ENCODE measurements at places on chromosomes 13 and 19.

DNA sequence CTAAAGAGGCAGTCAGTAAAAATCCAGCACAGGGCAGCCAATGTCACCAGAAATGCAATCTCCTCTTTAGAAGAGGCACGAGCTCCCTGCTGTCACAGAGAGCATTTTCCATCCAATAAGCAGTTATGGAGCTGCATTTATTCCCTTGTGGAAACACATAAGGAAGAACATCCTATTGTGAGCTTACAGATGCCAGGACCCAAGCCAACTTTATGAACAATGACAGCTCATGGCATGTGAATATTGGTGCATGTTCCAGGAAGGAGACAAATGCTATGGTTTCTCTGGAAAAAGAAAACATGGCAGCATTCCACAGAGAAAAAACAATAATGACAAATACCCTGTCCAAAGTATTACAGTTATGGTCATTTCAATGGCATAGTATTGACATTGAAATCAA, 955.6 kb downstream of the UQCRFS1 start:
- no peak for DNase-seq

GRCh38 chr13:110392510-110393240, 85.6 kb downstream of the COL4A2 start:
- no peak for DNase-seq

GRCh38 chr13:109301726-109302125, 484.7 kb downstream of the IRS2 start:
- no peak for DNase-seq

- DNase-seq, result no peak
These were observed at the start of gene CPT1C for GRCh38 chr19:49690656-49691242. Gene CPT1C, plus strand, starts transcription at chr19:49691116. Its CDS starts 1,137 bp downstream, at chr19:49692253.

DNA sequence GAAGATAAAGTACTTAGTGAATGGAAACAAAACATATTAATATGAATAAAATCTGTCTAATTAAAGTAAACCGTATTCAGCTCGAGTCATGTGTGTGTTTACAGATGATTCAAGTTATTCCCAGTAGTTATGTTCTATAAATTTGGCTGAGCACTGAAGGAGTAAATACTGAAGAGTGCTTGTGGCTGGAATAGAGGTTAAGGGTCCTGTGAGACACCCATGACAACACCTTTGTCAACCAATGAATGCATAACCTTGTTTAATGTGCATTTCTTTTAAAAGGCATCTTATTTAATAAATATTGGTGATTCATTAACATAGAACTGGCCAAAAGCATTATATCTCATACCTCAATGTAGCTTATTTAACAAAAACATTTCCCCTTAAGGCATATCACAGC, 577.8 kb upstream of the SLITRK5 start:
- DNase-seq, result no peak

DNA sequence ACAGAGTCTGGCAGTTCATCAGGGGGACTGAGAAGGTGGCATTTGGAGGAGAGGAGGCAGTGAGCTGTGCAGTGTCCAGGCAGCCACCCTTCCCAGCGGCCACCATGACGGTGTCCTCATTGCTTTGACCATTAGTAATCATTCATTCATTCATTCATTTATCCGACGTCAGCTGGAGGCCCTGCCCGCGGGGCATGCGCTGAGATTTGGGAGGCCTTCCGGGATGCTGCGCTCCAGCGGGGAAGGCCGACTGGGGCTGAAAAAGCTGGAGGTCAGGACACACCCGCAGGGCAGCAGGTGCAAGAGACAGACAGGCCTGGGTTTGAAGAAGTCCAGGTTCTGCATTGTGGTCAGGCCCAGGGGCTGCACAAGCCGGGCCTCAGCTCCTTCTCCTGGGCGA, 8.9 kb downstream of the TTYH1 start:
- no peak for DNase-seq

DNA sequence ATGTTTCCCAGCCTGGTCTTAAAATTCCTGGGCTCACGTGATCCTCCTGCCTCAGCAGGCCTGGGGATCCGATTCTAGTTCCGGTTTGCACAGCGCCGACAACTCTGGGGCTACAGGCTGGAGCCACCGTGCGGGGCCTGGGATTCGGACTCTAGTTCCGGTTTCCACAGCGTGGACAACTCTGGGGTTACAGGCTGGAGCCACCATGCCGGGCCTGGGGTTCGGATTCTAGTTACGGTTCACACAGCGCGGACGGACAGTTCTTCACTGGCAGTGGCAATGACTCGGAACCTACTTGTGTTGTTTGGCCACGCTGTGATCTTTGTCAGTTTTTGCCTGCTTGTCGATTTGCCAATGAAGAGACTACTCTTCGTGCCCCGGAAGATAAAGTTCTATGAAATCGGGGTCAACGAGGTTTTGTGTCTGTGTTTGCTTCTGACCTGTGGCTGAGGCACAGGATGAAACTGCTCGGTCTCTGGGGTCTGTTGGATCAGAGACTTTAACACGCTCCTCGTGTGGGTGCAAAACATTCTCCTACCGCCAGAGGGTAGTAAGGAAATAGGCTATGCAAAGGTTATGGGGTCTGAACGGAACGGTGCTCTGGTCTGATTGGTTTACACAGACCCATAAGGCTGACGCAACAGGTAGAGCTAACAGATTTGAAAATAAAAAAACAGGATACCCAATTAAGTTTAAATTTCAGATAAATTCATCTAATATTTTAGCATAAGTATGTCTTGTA, 12.1 kb upstream of the ZSCAN1 start:
- no peak for DNase-seq

GRCh38 chr19:18224525-18225354, 1.5 kb downstream of the PDE4C start:
- DNase-seq, result peak; percentile 68

DNA sequence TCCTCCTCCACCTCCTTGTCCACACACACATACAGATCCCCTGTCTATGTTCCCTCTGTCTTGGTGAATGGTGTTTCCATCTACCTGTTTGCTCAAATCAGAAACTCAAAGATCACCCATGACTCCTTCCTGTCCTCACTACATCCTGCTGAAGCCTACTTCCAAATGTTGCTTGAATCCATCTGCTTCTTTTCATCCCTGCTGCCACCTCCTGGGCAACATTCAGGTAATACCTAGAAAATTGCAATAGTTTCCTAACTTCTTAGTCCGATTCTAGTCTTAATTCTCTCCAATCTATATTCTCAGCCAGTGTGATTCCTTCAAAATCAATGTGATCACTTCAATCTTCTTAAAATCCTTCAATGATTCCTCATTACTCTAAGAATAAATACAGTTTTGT, 155.5 kb upstream of the STARD13 start:
- DNase-seq, result no peak

DNA sequence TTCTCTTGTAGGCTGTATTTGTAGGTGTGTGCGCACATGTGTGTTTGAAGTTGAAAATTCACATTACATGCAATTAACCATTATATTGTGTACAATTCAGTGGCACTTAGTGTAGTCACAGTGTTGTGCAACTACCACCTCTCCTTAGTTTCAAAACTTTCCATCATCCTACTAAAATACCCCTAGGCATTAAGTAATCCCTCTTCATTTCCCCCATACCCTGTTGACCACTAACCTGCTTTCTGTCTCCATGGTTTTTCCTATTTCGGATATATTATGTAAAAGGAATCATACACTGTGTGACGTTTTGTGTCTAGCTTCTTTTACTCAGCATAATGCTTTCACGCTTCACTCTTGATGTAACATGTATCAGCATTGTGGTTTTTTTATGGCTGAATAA, 16.1 kb downstream of the LSM14A start:
- no peak for DNase-seq

DNA sequence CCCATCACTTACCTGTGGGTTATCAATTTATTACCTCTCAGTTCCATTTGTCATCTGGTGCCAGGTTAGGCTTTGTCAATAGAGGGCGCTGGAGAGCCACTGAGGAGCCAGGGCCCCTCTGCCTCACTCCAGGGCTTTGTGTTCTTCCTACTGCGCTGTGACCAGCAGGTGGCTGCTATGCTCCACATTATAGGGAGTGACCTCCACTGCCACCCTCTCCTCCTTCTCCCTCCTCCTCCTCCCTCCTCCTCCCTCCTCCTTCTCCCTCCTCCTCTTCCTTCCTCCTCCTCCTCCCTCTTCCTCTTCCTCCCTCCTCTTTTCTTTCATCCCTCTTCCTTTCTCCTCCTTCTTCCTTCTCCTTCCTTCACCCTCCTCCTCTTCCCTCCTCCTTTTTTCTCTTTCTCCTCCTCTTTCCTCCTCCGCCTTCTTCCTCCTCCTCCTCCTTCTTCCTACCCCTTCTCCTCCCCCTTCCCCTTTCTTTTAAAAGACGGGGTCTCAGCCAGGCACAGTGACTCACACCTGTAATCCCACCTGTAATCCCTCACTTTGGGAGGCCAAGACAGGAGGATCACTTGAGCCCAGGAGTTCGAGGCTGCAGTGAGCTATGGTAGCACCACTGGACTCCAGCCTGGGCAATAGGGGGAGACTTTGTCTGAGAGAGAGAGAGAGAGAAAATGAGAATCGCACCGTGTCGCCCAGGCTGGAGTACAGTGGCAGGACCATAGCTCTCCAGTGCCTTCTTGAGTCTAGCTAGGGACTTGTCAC, 10.3 kb upstream of the ZBTB32 start:
- DNase-seq, result peak; percentile 30

DNA sequence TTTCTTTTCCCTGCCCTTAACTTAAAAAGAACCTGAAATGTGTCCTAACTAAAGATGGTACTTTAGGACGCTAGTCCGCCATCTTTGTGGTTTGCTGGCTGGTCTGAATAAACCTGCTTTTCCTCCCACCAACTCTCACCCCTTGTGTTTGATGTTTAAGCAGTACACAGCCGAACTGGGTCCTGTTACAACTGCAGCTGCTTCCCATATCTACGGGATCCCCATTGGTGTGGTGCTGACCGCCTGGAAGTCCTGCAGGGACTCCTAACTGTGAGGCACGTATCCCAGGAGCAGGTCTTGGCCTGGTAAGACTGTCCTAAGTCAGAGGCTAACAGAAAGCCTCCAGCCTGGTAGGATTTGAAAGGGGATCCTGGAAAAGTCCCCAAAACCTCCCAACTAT, 40.9 kb upstream of the VSTM2B start:
- no peak for DNase-seq

DNA sequence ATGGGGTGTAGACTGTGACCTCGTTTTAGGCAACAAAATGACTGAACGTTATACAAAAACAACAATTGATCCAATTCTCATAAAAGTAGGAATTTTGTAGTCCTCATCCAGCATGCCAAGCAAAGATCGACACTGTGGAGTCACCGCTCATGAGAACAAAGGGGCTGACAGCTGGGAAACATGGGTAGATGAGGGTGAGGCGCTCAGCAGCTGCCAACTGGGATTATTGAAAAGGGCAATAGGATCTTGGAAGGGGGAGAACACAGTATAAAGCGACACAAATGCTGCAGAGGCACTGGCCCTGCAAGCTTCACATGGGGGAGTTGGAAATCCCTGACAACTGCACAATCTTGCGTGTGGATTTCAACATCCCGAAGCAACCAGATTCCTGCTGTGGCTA, 5.4 kb upstream of the ZNF765 start:
- DNase-seq, result no peak
